ENCODE measurements at places on chromosomes 2 and 18.

GRCh38 chr2:165008730-165009315 is 53.5 kb upstream of the SLC38A11 start:
- no peak for DNase-seq

- DNase-seq, result no peak
Observed at GRCh38 chr2:14661163-14661562, 28.6 kb downstream of the LRATD1 start.

DNA sequence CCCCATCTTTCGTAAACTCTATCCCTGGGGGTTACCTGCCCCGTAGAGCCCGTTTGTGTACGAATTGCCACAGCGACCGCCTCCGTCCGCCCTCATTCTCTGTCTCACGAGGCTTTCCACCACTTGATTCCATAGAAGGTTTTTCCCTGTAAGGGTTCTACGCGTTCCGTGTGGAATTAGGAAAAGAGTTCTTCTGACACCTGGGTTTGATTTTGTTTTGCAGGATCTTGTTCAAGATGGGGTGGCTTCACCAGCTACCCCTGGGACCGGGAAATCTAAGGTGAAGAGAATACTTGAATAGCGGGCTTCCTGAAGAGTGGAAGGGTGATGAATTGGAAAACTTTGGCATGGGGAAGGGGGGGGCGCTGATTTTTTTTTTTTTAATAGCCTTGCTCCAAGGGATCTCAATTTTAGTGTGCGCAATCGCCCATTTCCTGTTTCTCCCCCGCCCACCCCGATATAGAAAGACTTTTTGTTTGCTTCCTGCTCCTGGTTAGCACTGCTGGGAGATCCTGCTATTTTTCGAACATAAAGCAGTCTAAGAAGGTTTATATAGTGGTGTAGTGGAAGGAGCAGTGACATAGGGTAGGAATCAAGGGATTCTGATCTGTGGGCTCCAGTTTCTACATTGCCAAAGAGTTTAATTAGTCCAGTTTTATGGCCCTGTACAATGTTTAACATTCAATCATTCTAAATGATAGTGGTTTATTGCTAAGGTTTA is 564 bp downstream of the GCC2 start:
- DNase-seq, result no peak

GRCh38 chr2:12543978-12544558 is 172.7 kb upstream of the TRIB2 start:
- DNase-seq, result no peak

DNA sequence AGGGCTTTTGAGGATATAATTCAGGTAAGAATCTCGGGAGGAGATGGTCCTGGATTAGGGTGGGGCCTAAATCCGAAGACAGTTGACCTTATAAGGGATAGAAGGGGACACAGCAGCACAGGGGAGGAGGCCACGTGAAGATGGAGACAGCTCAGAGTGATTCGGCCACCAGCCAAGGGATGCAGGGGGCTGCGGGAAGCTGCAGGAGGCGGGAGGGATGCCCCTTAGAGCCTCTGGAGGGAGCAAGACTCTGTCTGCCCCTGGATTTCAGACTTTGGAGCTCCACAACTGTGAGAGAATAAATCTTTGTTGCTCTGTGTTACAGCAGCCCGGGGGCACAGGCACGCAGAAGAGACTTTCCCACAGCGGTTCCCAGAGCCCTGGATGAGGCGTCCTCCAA is 143.7 kb downstream of the ASB1 start:
- DNase-seq, result no peak

- DNase-seq, result no peak
Observed at GRCh38 chr2:51697095-51697494, 665.2 kb upstream of the NRXN1 start.

DNA sequence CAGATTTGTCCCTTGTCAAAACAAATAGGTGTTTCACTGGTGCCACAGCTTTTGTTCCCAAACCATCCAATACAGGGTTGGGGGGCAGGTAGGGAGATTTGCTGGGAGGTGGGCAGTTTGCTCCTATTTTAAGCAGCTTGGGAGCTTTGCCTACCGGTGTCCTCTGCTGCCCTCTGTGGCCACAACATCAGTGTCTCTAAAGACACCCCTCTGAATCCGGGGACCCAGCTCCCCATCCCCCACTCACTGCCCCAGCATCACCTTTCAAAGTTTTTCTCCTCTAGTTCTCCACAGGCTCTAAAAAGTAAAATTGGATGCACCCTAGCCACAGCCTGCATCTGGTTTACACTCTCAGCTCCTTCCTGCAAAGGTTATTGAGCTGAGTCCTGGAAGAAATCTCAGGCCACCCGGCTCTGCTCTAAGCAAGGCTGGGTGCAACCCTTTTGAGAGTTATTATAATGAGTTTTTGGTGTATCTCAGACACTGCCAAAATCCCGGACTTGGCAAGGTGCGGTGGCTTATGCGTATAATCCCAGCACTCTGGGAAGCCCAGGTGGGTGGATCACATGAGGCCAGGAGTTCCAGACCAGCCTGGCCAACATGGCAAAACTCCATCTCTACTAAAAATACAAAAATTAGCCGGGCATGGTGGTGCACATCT is 2.9 kb upstream of the EPAS1 start:
- DNase-seq, result no peak

DNA sequence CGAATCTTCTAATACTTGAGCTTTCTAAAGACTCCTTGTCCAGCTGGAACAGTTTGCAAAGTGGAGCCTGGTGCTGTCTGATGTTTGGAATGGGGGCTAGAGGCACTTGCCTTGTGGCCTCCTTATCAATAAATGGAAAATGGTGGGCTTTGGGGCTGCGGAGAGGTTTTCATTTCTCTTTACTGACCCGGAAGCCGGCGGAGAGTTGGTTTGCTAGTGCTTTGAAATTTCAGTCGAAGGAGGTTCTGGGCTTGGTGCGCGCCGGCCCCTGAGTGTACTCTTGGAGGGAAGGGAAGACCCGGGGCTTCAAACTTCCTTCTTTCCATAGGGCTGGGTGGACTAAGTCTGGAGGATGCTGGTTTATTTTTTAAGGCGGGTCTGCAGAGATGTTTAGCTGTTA is 714 bp downstream of the RPIA start:
- DNase-seq, result no peak

DNA sequence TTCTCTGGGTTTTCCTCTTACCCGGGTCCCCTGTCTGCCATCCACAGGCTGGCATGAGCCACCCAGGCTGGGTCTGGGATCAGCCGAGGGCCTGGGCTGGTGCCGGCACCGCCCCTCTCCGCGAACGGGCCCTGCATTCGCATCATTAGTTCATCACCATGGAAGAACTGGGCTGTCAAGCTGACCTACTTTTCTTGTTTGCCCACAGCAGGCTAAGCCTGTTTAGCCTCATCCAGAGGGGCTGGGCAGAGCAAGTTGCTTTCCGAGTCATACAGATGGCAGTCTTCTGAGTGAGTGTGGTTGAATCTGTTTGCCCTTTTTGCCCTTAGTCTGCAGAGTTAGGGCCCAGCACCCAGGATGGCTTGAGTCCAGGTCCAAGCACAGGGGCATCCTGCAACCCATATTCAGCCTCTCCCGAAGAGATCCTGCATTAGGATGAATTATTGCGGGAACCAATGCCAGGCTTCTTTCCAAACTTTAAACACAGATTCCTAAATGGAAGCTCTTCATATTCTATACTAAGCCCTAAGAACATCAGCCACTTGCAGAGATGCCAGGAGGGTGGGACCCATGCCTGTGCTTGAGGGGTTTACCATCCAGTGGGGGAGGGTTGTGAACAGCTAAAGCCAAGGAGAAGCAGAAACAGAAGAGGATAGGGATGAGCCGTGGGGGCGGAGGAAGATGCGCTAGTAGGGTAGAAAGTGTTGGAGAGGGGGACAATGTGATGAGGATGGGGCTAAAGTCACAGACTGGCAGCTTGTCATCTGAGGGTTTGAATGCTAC is 68.0 kb downstream of the NPAS2 start:
- DNase-seq, result no peak

GRCh38 chr2:100615471-100615870 is 52.7 kb downstream of the PDCL3 start:
- no peak for DNase-seq

GRCh38 chr2:58006952-58007284 is 39.7 kb upstream of the VRK2 start:
- no peak for DNase-seq

DNA sequence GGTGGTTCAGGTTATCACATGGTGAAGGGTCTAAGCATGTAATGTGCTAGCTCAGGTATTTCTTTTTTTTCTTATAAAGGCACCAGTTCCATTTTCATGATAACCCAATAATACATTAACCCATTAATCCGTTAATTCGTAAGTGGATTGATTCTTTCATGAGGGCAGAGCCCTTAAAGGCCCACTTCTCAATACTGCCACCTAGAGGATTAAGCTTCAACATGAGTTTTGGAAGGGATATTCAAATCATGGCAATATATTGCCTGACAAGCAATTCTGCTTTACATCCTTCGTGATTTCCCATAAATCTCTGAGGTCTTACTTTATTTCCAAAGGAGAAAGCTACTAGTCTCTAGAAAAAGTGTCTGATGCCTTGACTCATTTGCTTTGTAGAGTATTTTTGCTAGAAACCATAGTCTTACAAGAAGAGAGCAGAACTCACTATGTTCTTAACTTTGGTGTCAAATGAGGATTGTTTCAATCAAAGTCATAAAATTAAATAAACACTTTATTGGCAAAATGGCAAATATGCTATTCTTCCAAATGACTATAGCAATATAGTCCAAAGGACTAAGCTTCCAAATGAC is 271.3 kb downstream of the KCNS3 start:
- DNase-seq, result no peak

DNA sequence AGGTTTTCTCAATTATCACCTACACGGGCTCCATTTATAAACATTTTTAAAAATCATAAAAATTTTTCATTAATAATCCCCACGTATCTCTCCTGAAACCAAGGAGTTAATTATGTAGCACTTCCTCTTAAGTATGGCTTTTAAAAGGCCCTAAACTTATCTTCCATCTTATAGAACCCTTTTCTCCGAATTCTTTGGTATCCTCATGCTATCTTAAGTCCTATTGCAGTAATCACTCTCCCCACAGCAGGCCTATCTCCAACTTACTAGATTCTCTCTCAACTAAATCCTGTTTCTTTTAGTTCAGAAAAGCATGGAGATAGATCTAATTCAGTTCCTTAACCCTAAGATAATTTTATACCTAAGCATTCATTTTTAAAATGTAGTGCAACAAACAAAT is 26.2 kb downstream of the RPRD1A start:
- DNase-seq, result no peak

DNA sequence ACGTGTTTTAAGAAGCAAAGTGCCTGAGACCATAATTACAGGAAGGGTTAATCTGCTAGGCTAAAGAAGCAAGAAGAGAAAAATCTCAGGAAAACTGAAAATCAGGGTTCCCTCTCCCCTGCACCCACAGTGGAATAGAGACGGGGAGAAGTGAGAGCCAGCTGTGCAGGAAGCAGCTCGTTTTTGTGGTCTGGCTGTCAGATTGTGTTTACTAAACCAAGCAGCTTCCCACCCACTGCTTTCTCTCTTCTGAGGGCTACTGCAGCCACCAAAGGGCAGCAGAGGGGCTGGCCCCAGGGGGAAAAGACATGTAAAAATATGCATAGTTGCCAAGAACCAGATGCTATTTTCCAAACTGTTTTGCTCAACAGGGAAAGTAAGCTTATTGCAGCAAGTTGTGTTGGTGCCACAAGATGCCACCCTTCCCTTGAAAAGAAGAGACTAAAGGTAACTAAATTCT is 72.6 kb upstream of the THUMPD2 start:
- no peak for DNase-seq

- DNase-seq, result no peak
Observed at GRCh38 chr18:50847192-50847591, 27.4 kb upstream of the MRO start.

- no peak for DNase-seq
Observed at GRCh38 chr2:41722668-41723369, 325.0 kb upstream of the PKDCC start.

- DNase-seq, result no peak
Observed at GRCh38 chr2:63053889-63054602, 3.4 kb downstream of the OTX1 start.

DNA sequence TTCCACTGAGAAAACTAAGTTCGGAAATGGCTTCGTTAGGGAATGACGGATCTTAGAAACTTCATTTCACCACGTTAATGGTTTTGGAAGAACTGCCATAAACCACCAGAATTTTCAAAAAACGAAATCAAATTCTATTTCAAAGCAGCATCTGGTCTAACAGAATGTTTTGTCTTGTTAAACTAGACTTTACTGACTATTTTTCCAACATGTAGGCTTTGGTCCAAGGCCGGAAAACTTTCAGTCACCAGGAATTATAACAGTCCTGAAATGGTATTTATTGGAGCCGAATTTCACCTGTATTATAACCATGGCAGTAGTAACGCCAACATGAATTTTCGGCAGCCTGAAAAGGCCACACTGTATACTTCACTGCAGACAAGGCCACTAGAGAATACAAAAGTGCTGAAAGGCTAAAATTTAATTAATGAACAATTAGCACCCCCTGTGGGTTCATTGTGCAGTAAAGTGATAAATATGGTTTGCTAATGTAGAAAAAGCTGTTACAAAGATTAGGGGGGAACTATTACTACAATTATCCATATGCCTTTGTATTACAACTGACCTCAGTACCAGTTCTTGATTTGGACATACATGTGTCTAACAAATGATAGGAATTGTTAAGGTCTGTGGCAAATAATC is 116.4 kb downstream of the ZNF521 start:
- no peak for DNase-seq

- no peak for DNase-seq
Observed at GRCh38 chr2:27322301-27322765, 564 bp downstream of the MPV17 start.

DNA sequence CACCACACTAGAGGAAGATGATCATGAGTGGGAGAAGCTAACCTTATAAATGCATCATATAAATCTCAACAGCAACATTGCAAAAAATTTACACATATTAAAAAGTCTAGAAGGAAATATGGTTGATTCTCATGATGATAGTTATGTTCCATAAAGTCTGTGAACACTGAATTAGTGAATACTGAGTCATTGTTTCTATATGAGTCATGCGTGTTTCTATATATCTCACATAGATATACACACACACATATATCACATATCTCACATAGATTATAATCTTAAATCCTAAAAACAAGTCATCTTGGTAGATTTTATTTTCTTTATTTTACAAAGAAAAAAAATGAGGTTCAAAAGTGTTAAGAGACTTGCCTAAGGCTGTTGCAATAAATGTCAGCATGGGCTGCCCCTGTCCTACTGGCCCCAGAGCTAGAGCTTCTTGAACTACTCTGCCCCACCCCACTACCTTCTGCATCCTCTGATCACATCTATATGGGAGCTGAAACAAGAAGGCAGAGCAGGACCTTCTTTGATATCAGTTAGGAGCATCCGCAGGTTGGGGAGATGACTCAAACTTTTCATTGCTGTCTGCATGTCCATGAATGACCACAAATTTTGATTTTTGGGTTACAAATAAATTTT is 81.8 kb upstream of the ADAM23 start:
- DNase-seq, result no peak

DNA sequence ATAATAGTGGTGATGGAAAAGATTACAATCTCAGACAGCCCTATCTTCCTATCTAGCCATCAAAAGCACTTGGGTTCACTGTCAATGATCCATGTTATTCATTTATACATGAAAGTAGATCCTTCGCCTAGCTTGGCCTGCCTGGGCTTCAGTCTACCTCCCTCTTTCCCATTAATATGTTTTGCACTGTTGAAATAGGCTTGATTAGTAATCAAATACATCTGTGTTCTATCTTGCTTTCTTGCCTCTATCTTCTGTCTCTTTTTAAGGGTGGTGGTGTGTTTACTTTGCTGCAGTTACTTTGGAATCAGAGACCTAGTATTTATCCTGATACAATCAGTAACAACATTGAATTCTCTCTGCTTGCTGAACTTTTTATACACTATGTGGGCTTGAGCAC is 521.2 kb downstream of the TNS1 start:
- DNase-seq, result no peak

Data from CD4-positive, alpha-beta T cell treated with Interleukin-15 for 1 hour (primary cell).